ENCODE measurements at places on chromosomes 12 and 14.

GRCh38 chr12:53061404-53062010 lies 11.6 kb downstream of the TNS2 start:
- peak; percentile 84 for DNase-seq

DNA sequence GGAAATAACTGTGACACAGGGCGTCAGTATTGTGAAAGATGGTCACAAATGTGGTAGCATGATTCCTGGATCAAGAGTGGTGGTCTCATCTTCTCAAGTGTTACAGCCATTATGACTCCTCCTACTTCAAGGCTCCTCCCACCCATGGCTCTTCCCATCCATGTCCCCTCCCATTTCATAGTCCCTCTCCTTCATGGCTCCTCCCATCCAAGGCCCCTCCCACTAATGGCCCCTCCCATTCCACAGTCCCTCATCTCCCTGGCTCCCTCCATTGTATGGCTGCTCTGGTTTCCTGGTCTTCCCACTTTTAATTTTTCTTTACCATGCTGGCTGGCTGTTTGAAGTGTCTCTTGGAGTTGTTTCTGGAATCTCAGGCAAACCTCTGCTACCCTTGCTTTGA lies 1375.2 kb upstream of the TMEM132C start:
- no peak for DNase-seq

GRCh38 chr14:102375119-102375518 lies 12.4 kb downstream of the TECPR2 start:
- DNase-seq = no peak

DNA sequence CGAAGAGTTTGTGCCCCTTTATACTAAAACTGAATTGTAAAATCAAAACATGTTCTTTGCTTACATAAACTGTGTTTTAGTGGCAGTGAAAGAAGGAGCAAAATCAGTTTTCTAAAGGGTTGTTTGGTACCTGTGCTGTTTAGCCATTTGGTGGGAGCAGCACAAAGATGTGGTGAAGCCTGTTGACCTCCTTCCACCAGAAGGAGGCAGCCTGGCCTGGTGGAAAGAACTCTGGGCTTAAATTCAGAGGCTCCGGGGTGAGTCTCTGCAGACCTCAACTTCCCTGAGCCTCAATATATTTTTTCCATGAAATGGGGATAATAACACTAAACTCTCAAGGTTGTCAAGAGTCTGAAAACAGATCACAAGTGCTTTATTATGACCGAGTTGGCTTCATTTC lies 502.5 kb downstream of the VRK1 start:
- no peak for DNase-seq

All from NCI-H2171 treated with DMSO at 0.1 percent for 48 hours (cell line).